ENCODE measurements at places on chromosomes 5 and 9.

GRCh38 chr5:11084111-11084510 lies 323.1 kb upstream of the DAP start:
- H3K36me3 ChIP-seq: peaks cover 4% of the 10 kb centered on the region
- no peak overlapping the region for H3K27ac ChIP-seq
- DNase-seq: no peak
- no peak overlapping the region for H3K4me3 ChIP-seq

GRCh38 chr9:34633851-34634550 lies 3.6 kb downstream of the SIGMAR1 start:
- H3K27ac ChIP-seq: peak overlapping the region; percentile 2
- peaks cover 44% of the 10 kb centered on the region for H3K4me1 ChIP-seq
- H3K36me3 ChIP-seq: no peaks in the 10 kb centered on the region
- H3K4me3 ChIP-seq: no peak overlapping the region
- H3K27me3 ChIP-seq: peaks cover 10% of the 10 kb centered on the region

DNA sequence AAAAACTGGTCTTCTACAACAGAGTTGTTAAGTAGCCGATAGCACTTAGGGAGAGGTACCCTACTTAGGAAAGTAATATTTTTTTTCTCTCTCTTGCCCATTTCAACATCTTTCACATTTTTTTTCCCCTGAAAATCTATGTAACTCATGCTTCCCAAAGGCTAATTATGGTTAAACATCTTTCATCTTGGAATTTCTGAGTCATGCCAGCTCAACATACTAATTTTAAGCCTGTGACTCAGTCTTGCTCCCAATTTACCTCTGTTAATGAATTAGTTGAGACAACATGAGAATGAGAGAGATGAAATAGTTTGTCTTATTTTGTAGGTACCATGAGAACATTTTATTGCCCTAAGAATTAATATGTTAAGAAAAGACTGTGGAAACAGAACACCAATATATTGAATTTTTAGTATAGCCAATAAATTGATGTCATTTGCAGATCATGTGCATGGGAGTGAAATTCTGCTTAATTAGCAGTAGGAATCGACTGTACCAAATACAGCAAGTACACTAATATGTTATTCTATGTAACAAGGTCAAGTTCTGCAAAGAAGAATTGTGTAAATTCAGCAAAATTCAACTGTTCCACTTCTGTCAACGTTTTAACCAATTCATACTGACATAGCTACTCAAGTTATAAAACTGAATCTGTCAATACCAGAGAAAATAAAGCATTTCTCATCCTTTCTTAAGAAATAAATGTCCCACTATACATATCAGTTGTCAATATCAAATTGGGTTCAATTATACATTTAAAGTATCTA lies 550.0 kb downstream of the PTPRD start:
- no peaks in the 10 kb centered on the region for H3K36me3 ChIP-seq
- H3K4me3 ChIP-seq: no peak overlapping the region
- H3K4me1 ChIP-seq: no peaks in the 10 kb centered on the region
- DNase-seq: no peak
- no peak overlapping the region for H3K27ac ChIP-seq

- peaks cover 12% of the 10 kb centered on the region for H3K4me1 ChIP-seq
- no peak overlapping the region for H3K4me3 ChIP-seq
- no peak overlapping the region for H3K27ac ChIP-seq
- peaks cover 59% of the 10 kb centered on the region for H3K27me3 ChIP-seq
Measured at GRCh38 chr5:159053216-159053615, 46.5 kb downstream of the EBF1 start.

- DNase-seq: no peak
- H3K27ac ChIP-seq: no peak overlapping the region
- no peaks in the 10 kb centered on the region for H3K4me1 ChIP-seq
- no peaks in the 10 kb centered on the region for H3K36me3 ChIP-seq
- no peaks in the 10 kb centered on the region for H3K27me3 ChIP-seq
- no peak overlapping the region for H3K4me3 ChIP-seq
Measured at GRCh38 chr9:14135421-14135820, 178.5 kb downstream of the NFIB start.

DNA sequence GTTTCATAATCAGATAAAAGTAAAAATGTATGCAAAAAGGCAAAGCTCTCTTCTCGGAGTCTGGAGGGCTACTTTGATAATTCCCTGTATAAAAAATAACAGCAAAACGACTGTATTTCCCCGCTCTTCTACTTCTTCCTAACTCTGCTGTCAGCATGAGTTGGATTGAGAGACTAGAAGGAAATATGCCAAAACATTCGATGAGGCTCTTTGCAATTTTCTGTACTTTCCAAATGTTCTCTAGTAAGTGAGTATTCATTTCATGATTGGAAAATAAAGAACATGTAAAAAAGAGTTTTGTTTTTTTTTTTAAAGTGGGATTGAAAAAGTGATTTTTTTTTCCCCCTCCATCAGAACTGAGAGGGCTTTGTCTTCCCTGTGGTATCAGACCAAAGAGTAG lies 677.5 kb downstream of the ACTL7B start:
- no peaks in the 10 kb centered on the region for H3K4me1 ChIP-seq
- no peaks in the 10 kb centered on the region for H3K27me3 ChIP-seq
- no peak overlapping the region for H3K27ac ChIP-seq
- no peaks in the 10 kb centered on the region for H3K36me3 ChIP-seq
- DNase-seq: no peak

- H3K4me3 ChIP-seq: no peak overlapping the region
- no peak overlapping the region for H3K27ac ChIP-seq
- H3K36me3 ChIP-seq: no peaks in the 10 kb centered on the region
- no peaks in the 10 kb centered on the region for H3K4me1 ChIP-seq
- DNase-seq: no peak
- H3K27me3 ChIP-seq: no peaks in the 10 kb centered on the region
Measured at GRCh38 chr5:86118542-86118941, 499.2 kb upstream of the COX7C start.

DNA sequence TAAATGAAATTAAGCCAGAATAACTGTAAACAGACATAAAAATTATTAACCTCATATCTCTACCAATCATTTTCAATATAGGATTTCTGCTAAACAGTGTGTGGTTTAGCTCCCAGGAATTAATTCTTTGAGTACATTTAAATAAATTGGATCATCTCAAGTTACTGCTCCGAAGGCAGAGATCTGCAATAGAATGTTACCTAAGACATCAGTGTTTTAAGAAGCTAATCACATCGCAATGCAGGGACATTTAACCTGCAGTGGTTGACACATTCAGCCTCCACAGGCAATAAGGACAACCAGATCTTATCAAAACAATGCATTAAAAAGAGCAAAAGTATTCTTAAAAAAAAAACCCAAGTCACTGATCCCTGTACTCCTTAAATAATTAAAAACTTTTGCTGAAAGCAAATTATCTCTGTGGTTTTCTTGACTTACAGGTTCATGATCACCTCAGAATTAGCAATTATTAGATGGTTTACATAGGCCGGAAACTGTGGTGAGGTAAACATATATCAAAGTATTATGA lies 45.7 kb downstream of the PRDM6 start:
- no peaks in the 10 kb centered on the region for H3K36me3 ChIP-seq
- peaks cover 18% of the 10 kb centered on the region for H3K27me3 ChIP-seq
- no peak overlapping the region for H3K4me3 ChIP-seq
- H3K27ac ChIP-seq: no peak overlapping the region
- H3K4me1 ChIP-seq: no peaks in the 10 kb centered on the region
- no peak for DNase-seq

GRCh38 chr9:36051317-36051716 lies 14.6 kb downstream of the RECK start:
- H3K4me3 ChIP-seq: no peak overlapping the region
- DNase-seq: no peak
- H3K27ac ChIP-seq: no peak overlapping the region
- H3K36me3 ChIP-seq: peaks cover 5% of the 10 kb centered on the region
- H3K27me3 ChIP-seq: no peaks in the 10 kb centered on the region

DNA sequence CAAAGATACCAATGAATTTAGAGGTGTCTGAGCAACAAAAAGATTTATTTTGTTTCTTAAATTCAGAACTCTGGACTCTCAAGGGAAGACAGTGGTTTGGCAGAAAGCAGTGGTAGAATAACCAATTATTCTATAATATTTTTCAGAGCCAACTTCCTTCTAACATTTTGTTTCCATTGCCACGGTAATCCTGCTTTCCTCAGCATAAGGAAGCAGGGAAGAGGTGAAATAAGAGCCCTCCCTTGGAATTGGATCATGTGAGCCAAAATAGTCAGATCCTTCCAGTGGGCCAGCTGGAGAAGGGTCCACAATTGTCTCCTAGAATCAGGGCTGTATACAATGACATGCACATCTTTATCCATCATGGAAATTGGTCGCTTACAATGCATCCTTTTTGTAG lies 130.0 kb upstream of the MAP1B start:
- no peak overlapping the region for H3K27ac ChIP-seq
- H3K36me3 ChIP-seq: peaks cover 7% of the 10 kb centered on the region
- no peak for DNase-seq
- H3K4me3 ChIP-seq: no peak overlapping the region
- peaks cover 20% of the 10 kb centered on the region for H3K27me3 ChIP-seq

DNA sequence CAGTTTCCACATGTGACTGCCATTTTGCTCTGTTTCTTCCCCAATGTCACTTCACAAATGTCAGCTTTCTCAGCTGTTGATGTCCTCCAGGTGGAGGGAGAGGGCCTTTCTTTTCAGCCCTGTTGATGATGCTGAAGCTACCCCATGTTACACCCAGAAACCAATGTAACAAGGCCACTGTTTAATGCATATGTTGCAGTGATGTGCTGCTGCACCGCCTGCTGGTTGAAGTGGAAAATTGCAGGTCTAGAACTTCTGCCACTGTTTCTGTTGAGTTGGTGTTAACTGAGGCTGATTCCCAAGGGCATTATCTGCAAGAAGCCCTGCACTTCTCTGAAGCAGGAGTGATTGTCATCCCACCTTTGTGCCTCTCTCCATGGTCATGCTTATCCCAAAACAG lies 428.4 kb downstream of the KDM4C start:
- peaks cover 65% of the 10 kb centered on the region for H3K36me3 ChIP-seq
- H3K27me3 ChIP-seq: no peaks in the 10 kb centered on the region
- H3K4me3 ChIP-seq: no peak overlapping the region
- no peak overlapping the region for H3K27ac ChIP-seq
- DNase-seq: no peak
